ENCODE measurements at places on chromosomes 11 and 22.

- no peak for DNase-seq
Measured at GRCh38 chr22:30313527-30314363, 13.0 kb downstream of the TBC1D10A start.

DNA sequence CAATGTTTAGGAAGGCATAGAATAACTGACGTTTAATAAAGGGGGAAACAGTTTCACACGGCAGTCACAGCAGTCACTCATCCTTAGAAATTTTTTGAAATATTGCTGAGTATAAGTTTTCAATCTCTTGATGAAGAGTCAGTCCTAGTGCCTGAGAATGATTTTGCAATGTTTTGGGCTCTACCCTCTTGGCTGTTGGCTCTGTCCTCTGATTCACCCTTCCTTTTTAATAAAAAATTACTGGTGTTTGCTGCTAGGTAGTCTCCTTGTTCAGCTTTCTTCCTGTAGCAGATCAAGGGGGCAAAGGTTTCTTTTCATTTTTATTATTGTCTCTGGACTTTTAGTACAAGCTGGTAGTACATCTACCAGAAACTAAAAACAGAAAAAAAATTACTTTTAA lies 194.3 kb upstream of the ANO3 start:
- no peak for DNase-seq

DNA sequence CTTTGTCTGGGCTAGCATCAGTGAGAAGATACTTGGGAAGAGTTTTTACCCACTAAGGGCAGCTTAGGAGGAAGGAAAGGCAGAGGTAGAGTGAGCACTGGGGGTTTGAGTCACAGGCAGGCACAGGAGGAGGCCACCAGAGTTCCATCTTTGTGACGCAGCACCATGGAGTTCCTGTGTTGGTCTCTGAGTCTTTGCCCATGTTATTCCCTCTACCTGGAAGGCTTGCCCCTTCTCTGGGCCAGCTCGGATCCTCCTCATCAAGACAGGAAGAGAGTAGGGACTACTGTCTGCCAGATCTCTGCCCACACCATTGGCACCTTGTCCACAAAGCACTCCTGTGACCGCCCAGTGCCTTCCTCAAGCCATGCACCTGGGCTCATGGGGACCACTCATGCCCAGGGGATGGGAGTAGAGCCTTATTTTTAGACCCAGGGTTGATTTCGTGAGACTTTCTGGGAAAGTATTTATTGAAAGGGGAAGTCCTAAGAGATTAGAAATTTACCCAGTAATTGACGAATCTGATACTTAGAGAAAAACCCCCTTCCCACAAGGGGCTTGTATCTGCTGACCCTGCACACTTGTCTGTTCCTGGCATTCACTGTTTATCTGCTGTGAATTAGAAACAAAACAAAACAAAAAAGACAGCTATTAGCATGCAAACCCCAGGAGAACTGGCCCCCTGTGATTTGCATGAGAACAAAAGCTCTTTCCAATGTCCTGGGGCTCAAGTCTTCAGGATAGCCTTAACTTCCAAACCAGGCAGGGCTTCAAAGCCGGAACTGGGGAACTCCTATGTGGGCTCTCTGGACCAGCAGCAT lies 35.9 kb upstream of the MYEOV start:
- no peak for DNase-seq

DNA sequence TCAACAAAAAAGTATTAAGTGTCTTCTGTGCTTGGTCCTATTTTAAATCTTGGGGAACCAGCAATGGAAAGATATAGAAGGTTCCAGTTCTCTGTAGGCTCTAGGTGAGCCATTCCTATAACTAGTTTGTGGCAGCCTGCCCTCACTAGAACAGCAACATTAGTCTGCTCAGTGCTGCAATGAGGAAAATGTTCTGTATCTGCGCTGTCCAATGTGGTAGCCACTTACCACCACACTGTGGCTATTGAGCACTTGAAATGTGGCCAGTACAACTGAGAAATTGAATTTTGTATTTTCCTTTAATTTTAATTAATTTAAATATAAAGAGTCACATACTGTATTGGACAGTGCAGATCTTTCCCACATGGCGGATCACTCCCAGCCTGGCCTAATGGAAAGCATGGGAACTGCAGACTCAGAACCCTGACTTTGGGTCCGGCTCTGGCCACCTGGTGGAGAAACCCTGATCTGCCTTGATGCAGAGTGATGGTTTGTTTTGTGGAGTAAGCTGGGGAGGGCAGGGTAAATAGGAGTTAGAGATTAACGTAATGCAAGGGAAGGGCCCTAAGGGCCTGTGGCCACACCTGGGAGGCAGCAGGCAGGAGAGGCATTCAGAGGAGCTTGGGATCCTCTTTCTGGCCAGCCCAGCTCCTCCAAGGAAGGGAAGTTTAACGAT lies 101.0 kb downstream of the ME3 start:
- peak; percentile 2 for DNase-seq

DNA sequence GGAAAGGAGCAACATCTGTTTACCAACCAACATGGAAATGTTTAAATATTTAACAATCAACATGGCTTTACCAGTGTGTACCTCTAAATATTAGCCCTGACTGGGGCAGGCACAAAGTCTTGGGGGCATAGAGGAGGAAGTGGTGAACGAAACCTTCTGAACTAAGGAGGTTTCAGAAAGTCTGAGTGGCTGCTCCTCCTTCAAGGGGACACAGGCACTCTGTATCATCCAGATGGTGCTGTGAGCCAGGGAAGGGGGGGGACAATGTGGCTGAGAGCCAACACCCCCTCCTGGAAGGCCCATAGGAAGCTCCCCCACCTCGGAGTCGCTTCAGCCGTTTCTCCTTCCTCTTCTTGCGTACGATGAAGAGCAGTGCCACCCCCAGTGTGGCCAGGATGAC lies 107.7 kb downstream of the CEP164 start:
- no peak for DNase-seq

DNA sequence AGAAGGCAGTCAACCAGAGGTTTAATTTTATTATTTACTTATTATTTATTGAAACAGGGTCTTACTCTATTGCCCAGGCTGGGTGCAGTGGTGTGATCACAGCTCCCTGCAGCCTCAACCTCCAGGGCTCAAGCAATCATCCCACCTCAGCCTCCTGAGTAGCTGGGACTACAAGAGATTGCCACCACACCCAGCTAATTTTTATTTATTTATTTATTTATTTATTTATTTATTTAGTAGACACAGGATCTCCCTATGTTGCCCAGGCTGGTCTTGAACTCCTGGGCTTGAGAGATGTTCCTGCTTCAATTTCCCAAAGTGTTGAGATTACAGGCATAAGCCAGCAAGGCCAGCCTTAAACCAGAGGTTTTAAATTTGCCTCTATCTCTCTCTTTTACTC lies 83.1 kb downstream of the RCN1 start:
- DNase-seq, result no peak

DNA sequence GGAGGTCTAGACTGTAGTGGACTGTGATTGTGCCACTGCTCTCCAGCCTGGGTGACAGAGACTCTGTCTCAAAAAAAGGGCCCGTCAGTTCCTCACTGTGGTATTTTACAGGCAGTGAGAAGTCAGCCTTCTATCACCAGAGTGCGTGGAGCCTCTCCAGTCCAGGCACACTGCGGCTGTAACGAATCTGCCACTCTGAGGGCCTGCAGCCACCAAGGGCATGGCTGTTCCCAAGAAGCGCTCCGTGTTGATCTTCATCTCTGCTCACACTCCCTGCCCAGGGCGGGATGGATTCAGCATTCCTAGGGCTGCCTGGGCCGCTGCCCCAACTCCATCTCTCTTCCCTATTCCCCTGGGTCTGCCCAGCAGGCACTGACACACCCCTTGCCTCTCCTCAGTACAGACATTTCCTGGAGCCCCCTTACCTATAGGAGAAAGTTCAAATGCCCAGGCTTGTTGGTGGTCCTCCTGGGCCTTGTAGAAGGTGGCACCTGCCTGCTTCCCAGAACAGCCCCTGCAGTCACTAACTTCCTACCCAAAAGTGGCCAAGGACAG lies 148.4 kb downstream of the CACNA1I start:
- DNase-seq, result no peak

DNA sequence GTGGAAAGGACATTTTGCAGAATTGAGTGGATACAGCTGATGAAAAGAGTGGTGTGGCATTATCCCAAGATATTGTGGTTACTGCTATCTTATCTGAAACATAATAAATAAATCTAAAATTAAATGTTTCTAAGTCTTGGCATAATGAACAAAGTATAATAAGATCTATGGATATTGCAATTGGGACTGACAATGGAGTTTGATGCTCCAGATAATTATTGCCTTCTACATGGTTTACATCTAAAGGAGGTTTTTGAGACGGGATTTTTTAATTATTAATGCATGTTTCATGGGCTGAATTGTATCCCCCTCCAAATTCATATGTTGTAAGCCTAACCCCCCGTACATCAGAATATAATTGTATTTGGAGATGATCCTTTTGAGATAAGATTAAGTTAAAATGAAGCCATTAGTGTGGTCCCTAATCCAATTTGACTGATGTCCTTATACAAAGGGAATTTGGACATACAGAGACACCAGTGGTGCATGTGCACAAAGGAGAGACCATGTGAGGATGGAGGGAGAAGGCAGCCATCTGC lies 198.5 kb downstream of the MSANTD4 start:
- no peak for DNase-seq

DNA sequence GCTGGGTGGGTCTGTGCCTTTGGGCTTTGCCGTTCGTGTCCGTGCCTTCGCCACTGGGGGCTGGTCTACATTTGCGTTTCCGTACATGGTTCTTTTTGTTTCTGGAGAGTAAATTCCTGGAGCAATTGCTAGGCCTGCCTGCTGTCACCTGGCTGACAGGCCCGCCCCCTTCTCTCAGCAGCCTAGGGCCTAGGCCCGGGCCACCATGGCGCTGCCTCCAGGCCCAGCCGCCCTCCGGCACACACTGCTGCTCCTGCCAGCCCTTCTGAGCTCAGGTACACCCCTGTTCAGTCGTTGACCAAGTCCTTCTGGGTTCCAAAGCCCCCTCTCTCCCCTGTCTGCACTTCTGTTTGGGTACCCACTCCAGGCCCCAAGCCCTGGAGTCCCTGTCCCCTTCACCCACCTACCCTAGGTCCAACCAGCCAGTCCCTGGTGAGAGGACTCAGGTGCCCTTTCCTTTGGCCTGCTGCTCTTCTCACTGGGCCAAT lies 649 bp downstream of the TMEM25 start:
- no peak for DNase-seq

DNA sequence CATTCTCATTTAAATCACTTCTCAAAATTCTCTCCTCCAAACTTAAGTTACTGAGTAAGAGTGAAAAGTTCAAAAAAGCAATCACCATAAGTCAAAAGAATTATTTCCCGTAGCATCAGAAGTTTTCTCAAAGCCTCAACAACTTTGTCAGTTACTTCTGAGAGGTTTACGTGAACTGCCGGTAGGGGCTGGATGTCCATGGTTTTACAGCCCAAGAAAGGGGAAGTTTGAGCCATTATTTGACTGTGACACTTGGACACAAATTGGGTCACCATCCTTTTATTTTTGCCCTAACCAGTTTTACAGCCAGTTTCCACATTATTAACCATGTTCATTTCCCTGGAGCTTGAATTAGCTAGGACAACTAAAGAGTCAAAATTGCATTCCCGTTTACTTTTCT lies 7.5 kb downstream of the POU2AF3 start:
- DNase-seq, result no peak

- DNase-seq, result no peak
Measured at GRCh38 chr11:126862664-126863243, 137.8 kb downstream of the KIRREL3 start.

DNA sequence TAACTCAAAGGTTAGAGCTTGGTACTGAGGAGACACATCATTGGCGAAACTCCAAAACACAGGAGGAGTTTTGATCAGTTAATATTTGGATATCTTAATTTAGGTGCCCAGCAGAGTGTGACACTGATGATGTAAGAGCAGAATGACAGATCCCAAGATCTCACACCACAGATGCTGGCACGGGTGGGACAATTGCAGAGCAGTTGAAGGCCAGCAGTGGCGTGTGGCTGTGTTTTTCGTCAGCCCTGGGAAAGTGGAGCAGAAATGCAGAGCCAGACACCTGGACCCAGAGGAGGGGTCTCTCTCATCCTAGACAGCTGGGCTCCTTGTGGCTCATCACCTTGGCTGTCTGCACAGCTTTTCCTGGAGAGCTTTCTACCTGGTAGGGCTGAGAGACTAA lies 59.7 kb upstream of the CTTN start:
- no peak for DNase-seq

GRCh38 chr11:47400768-47401279 lies 7.6 kb upstream of the SLC39A13 start:
- DNase-seq, result no peak

DNA sequence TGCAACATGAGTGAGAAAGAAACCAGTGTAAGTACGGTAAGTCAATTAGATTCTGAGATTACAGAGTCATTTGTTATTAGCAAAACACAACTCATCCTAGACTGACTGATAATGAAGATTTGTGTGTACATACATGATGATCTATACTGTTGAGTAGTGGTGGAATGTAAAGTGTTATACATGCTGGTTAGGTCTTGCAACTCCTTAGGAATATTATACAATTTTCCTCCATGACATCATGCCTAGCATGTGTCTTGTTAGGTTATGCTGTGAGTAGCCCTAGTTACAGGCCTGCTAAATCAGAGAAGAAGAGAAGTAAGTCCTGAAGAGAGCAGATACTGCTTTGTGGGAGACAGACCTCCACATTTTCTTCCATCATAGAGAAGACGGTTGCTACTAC lies 880.6 kb downstream of the LUZP2 start:
- DNase-seq, result no peak

GRCh38 chr22:23478175-23478574 lies 101.9 kb downstream of the IGLL1 start:
- no peak for DNase-seq

DNA sequence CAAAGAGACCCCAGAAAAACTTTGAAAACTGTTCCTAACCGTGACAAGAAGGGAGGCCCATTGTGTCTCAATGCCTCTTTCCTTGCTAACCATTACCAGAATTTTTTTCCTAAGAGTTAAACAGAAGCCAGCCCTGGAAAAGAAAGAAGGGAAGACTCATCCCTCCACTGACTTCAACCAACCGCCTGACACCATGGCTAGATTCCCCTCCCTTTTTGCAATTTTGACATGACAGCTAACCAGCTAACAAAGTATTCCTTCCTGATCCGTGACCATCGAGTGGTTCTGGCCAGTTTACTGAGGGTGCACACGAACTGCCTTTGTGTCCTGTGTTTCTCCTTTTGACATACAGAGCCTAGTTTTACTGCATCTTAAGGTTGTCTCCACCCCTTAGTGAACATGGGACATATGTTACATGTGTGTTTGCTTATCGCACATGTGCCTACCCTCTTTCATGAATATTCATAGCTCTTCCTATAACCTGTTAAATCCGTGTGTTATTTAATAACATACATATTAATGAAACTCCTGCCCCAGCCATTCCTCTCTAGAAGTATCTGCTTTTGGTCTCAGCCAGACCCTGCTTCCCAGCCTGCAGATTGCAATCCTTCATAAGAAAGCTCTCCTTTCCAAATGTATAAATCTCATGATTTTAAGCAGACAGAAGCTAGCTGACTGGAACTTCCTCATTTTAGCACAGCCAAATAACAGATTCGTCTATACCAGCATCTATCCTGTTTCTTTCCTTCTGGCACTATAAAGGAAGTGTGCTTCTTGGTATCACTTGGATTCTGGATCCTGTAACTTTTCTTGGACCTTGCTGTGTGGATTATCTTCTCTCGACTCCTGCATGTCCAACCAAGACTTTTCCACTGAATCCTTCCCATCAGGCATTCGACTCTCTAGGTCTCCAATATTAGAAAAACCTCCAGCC lies 37.8 kb downstream of the RASSF10 start:
- DNase-seq, result no peak
